ENCODE measurements at places on chromosomes 12 and 14.

DNA sequence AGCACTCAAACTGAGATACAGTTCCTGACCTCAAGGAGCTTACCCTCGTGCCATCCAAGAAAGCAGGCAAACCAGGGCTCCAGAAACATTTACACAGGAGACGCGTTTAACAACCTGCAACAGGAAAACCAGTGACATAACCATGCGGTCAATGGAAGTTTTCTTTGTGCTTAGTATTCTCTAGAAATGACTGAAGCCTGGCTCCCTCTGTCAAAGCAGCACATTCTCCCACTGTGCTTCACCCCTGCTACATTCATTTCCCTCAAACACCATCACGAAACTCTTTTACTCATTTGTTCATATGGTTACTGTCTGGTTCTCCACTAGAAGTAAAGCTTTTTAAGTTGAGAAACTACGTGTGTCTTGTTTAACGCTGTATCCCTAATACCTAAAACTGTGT is 161.3 kb upstream of the CCND2 start:
- no peak for DNase-seq

DNA sequence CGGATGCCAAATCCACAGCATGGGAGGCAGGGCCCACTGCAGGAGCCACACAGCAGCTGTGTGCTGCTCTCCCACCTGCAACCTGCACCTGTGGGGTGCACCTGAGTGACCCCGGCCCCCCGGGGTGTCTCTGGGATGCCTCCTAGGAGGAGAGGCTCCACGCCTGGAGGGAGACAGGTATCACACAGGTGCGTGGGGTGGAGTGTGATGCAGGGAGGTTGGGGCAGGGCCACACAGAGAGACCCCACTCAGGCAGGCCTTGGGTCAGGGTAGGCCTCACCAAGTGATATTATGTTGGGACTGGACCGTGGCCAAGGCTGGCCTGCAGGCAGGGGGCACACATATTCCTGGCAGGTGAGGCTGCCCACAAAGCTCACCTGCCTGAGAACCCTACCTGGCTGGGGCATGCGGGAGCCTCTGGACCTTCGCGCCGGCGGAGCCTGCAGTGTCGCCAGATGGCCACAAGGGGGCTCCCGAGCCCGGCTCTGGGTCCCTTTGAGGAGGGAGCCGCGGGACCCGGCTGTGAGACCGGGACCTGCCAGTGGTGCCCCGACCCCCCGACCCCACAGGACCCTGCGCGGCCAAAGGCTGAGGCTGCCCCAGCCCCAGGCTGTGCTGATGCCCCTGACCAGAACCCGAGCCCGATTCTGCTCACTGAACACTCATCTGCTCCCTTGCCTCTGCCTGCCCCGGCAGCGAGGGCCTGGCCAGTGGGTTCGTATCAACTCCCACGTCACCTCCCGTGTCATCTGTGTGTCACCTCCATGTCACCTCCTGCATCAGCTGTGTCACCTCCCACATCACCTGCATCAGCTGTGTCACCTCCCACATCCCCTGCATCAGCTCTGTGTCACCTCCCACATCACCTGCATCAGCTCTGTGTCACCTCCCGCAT is 11.4 kb downstream of the TMEM121 start:
- DNase-seq, result peak; percentile 21

- DNase-seq, result no peak
Measured at GRCh38 chr12:14395074-14395778, 29.7 kb downstream of the ATF7IP start.

DNA sequence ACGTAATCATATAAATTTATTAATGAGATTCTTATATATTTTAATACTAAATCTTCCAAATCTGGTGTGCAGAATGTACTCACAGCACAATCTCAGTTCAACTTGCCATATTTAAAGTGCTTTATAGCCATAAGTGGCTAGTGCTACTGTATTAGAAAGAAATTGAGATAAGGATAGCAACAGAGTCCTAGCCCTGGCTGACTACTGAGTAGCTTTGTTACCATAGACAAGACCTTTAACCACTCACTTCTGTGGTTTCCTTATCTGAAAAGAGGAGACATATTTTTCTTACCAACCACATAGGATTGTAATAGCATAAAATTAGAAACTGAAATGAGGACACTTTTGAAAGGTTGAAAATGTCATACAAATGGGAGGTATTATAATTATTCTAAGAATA is 2.0 kb upstream of the CHURC1 start:
- DNase-seq, result no peak

- DNase-seq, result no peak
Measured at GRCh38 chr14:54487771-54488170, 1.0 kb downstream of the GMFB start.

DNA sequence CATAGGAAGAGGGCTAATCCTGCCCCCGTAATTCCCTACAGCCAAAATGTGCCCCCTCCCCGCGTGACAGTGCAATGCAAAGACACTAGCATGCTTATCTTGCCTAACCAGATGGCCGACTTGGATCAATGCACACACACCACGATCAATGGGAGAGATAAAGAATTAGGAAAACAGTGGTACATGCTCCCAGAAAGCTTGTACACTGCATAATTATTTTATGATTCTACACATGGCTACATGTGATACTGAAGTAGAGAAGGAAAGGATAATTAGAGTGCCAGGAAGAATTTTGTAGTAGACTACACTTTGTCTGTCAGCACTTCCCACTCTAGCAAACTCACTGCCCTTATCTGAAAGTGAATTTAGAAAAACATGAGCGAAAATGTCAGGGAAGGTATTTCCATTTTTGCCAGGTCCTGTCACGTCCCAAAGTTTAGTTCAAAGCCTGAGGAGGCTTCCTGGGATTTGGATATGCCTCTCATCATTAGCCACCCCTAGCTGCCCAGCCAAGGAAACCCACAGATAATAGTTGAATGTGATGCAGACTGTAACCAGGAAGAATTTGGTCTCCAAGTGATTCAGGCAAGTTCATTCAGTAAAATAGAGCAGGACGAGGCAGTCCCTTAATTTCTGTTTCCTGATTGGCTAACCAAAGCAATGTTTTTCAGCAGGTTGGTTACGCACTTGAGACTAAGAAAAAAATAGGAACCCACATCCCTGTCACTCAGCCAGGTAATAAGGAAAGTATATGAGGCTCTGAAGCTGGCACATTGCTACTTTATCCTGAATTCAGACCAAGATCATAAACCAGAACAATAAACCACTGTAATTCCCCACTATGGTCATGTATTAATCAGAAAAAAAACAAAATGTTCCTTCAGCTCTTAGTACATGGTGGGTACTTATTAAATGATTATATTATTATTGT is 199.6 kb upstream of the OTX2 start:
- DNase-seq, result no peak

DNA sequence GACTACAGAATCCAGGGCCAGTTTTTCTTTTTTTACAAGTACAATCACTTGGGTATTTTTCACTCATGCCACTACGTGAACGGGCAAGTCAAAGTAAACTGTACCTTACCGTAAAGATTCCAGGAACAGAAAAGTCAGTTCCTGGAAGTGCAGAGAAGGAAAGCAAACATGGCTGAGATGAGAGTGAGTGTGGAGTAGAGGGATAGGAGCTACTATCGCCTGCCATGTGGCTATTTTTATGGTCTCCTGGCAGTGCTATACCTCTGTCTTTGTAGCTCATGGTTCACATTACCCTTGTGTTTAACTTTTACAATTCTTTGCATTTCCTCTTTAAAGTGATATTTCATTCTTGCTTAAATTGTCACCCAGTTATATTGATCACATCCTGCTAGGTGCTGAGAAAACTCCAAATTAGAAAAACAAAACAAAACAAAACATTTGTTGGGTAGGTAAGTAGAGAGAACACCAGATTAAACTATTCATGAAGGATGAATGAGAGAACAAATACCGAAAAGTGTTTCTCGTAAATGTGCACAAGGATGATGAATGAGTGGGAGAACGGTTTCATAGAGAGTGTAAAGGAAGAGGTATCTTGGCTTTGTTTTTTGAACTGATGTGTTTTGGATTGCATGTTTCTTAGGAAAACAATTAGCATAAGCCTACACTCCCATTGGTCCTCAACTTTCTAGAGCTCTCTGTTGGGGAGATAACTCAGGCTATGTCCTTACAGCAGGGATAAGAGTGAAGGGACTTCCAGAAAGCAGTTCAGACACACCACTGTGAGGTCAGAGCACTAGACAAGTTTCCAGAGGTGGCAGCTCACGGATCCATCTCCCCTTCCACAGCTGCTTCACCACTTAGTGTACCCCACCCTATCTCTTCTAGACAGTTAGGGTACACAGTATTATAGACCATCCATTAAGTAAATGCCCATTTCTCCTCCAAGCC is 163.7 kb downstream of the IPO8 start:
- no peak for DNase-seq

- no peak for DNase-seq
Measured at GRCh38 chr12:122975790-122976647, 975 bp downstream of the OGFOD2 start.

- peak; percentile 12 for DNase-seq
Measured at GRCh38 chr12:8018666-8019581, 13.6 kb upstream of the FOXJ2 start.

DNA sequence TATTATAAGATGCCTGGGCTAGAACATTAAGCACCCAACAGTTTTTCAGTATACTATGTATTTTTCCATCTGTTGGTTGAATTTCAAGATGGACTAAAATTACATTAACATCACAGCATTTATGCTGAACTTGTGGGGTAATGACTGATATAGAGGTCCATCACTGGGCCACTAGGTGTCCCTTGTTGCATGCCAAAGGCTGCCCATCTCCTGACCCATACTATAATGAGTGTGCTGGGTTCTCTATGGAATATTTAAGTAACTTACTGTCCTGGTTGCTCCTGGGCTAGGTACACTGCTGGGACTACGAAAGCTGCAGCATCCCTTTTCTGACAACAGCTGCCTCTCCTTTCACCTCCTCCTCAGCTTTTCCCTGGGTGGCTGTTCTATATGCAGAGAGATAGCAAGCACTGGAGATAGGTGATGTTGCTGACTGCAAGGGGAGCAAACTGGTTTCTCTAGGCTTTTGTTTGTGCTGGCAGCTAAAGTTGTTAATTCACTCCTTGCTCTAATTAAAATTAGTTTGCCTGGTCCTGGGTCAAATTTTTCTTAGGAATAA is 138.6 kb upstream of the TRHDE start:
- DNase-seq, result no peak

DNA sequence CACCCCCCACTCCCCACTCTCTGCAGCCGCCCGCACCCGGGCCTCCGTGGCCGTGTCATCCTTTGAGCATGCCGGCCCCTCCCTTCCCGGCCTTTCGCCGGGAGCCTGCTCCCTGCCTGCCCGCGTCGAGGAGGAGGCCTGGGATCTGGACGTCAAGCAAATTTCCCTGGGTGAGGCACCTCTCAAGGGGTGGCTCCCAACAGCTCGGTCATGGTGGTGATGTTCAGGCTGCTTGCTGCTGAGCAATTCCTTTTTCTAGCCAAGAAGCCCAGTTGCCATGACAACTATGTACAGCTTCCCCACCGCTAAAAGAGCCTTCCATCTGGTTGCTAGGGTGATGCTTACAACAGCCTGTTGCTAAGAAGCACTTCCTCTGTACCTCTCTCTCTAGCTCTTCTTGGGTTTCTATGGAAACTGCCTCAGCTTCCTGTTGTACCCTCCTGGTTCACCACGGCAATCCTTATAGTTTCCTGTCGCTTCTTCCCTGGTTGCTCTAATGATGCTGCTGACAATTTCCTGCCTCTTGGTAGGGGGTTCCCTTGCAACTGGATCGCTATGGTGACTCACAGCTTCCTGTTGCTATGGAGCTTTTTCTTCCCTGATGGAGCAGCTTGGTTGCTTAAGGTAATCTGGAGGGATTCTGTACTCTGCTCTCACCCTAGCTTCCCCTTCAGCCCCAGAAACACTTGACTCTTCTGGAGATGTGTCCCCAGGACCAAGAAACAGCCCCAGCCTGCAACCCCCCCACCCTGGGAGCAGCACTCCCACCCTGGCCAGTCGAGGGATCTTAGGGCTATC is 11.0 kb downstream of the ZNF219 start:
- DNase-seq, result peak; percentile 40

GRCh38 chr12:19553175-19553574 is 113.9 kb downstream of the AEBP2 start:
- DNase-seq, result no peak

- no peak for DNase-seq
Measured at GRCh38 chr12:92133795-92134637, 11.6 kb downstream of the BTG1 start.

GRCh38 chr12:112005419-112006395 is 7.3 kb downstream of the TMEM116 start:
- no peak for DNase-seq

GRCh38 chr12:98743362-98743953 is 98.4 kb downstream of the APAF1 start:
- DNase-seq, result peak; percentile 26

Measured in nucleus accumbens (tissue), 56 donors.